Anterior cingulate cortex (tissue), 58 donors: ENCODE measurements at places on chromosomes 1 and 21.

GRCh38 chr1:201088395-201088794 lies 23.8 kb downstream of the CACNA1S start:
- no peak for DNase-seq

DNA sequence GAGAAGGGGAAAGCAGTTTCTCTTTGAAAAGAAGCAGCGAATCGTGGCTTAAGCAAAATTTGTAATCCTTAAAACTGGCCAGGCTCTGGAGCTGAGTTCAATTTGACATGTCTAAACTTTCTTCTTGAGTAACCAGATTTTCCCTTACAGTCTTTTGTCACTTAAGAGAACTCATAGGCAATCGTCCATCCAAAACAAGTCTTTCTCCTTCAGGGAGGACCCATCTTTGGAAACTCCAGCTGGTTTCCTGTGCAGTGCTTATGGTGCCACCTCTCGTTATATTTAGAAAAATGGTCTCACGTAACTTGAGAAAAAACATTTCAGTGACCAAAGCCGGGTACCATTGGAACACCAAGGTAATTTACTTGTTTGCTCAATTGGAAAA lies 1.8 kb upstream of the PTTG1IP start:
- DNase-seq: no peak

DNA sequence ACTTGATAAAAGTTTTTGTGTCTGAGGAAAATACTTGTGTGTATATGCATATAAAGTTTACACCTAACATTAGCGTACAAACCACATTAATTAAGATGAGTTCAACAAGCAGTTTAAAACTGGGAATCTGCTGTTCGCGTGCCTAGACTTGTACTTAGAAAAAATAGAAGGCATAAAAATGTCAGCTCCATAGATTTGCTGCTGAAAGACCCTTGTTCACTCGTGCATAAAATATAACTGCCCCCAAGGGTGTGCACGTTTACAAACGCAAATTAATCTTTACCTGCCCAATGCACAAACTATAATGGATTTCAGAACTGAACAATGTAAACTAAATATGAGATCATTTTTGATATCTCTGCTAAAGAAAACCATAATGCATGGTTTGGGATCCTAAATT lies 392.3 kb upstream of the ADGRL2 start:
- no peak for DNase-seq

GRCh38 chr21:32496568-32496967 lies 84.1 kb downstream of the EVA1C start:
- DNase-seq: no peak

GRCh38 chr1:247268390-247269045 lies 12.6 kb downstream of the VN1R5 start:
- DNase-seq: no peak

GRCh38 chr1:94411237-94411636 lies 7.0 kb upstream of the ABCD3 start:
- DNase-seq: no peak

- DNase-seq: no peak
Measured at GRCh38 chr1:66300972-66301451, 232.9 kb upstream of the SGIP1 start.

DNA sequence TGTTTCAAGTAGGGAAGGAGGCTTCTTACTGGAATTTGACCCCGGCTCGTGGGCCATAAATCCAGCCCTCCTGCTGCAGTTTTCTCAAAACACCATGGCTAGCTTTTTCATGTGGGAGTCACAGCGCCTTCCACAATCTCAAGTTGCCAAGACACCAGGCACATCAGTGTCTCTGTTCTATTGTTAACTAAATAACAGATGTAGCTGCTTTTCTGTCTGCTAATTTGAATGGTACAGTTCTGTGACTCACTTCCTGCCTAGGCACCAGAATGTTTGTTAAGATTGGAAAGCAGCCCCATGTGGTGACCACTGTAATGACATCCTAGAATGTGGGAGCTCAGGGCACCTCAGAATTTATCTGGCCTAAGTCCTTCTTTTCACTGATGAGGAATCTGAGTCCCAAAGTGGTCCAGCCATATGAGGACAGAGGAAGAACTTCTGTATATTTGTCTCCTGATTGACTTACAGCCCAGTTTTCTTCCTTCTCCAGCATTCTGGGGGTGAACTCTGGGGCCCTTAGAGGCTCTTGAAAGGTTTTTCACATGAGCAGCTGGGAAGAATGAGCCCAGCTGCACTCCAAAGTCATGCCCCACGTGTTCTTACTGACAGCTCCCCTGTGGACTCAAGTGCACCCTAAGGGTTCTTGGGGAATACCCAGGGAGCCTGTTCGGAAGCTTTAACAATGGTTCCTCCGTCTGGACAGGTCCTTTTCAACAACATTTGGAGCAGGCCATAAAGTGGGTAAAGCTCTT lies 27.5 kb downstream of the TRIM45 start:
- no peak for DNase-seq

DNA sequence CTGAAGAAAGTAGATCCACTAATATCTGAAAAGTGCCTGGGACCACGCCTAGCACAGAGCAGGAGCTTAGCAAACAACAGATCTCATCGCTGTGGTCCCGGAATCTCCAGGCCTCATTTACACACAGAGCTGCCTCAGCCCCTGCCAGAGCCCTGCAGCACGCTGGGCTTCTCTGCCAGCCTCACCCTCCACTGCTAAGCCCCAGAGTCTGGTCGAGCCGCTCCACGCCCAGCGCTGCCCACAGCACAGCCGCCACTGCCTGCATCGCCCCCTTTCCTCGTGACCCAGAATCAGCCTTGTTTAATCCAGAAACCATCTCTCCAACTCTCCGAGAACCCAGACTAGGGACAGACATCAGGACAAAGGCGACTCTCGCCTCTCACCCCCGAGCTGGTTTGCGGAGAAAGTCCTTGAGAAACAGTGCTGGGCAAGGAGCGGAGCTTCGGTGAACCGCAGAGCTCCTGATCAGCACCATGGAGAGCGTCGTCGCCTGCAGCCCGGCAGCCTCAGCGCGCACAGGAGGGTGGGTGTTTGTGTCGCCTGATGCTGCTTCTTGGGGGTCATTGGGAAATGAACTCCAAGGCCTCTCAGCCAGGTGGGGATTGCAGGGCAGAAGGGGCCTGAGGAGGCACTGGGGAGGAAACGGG lies 145.1 kb downstream of the NPHP4 start:
- DNase-seq: no peak

GRCh38 chr1:34786521-34787325 lies 5.7 kb downstream of the GJB3 start:
- peak; percentile 34 for DNase-seq

DNA sequence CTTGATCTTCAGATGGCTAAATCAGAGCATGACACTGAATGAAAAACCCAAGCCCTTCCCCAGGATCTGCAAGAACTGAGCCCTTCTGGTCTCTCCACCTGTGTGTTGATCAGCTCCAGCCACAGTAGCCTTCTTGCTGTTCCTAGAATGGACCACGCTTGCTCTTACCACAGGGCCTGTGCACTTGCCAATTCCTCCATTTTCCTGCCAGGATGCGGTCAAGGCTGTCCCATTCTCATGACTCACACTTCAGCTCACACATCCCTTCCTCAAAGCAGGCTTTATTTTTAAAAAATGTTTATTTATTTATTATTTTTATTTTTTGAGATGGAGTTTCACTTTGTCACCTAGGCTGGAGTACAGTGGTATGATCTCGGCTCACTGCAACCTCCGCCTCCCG lies 43.6 kb upstream of the GRHL3 start:
- DNase-seq: no peak

DNA sequence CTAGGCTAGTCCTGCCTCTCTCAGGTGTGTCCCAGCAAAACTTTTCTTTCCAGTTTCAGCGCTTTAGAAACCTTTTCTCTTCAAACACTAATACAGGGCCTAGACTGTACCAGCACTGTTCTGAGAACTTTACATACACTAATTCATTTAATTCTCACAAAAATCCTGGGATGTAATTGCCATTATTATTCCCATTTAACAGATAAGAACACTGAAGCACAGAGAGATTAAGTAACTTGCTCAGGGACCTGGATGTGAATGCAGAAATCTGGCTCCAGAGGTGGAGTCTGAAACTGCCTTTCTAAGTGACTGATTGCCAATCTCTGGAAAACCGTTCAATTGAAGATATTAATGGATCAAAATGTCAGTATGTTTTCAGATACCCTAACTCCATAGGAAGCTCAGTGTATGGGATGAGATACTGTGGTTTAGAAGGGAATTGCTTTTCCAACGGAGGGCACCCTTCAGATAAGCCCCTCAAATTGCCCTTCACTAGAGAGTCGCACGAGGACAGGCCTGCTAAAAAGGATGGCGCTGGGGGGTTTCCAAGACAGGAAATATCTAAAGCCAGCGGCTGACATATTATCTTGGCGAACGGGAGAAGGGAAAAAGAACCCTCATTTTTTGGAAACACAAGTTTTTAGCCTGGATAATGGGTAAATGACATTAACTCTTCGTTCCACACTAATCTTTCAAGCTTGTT lies 698 bp upstream of the UCK2 start:
- no peak for DNase-seq

DNA sequence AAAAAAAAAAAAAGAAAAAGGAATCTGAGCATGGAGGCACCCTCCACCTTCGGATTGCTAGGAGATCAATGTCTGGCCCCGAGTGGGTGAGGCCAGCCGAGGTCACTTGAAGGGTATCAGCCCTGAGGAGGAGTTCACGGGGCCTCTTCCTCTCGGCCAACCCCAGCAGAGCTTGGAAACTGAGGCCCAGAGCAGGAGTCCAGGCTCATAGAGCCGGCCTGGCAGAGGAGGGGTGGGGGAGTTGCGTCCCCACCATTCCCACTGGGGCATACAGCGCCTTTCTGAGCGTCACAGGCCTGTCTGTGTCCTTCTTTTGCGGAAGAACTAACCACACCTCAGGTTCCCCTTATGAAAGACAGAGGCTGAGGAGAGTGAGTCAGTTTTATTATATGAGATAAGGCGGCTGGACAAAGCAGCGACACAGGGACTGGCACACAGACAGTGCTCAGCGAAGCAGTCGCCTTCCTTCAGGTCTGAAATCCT lies 17.1 kb upstream of the EPHA2 start:
- DNase-seq: no peak

- DNase-seq: no peak
Measured at GRCh38 chr1:119679223-119679622, 31.2 kb upstream of the ZNF697 start.

DNA sequence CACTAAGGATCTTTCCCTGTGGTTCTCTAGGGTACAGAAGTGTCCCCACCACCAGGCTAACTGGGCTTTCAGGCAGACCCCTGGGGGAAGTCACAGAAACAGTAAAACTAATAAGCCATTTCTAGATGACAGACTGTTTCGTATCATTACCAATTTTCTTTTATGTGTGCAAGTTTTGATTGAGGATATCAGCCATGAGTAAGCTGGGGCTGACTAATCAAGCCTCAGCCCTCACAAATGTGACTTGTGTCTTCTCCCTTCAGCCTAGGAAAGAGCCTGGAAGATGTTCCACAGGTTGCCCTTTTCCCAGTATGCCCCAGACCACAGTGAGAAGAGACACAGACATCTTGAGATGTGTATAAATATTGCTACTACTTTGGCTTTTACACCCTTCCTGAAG lies 10.5 kb downstream of the PTGFRN start:
- no peak for DNase-seq

DNA sequence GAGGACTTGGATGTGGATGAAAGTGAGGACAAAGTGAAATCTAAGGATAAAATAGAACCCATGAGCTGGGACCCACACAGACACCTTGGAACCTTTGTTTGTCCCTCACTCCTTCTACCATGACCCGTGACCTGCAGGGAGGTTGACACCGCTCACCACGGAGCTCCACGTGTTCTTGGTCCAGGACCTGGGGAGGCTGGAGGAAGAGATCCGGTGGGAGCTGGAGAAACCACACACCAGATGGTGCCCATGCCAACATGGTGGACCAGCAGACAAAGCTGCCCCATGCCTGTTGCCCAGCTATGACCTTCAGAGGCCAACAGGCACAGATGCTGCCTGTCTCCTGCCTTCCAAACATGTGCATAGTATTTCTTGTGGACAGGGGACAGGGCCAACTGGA lies 721.9 kb downstream of the PTPRU start:
- no peak for DNase-seq

DNA sequence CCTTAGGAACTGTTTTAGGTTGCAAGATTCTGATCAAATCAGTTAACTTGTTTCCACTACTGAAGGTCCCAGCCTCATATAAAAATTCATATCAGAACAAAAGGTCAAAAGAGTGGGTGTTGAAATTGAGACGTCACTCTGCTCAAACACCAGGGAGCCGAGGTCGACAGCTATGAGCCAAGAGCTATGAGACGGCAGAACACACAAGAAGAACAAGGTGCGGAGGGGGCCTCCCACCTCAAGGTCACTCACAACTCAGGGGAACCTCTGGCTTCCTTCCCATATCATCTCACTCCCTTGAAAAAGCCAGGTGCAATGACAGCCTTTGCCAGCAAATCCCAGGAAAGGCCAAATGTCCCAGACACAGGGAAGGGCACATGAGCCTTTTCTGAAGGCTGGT lies 749 bp downstream of the SEC16B start:
- DNase-seq: no peak

DNA sequence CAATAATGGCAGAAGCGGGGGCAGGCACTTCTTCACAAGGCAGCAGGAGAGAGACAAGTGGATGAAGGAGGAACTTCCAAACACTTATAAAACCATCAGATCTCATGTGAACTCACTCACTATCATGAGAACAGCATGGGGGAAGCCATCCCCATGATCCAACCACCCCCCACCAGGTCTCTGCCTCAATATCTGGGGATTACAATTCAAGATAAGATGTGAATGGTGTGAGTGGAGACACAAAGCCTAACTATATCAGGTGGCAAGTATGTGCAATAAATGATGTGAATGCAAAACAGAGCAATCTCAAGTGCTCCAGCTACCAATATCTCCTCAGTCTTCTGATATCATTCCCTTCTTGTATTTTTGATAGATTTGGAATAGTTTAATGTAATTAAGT lies 12.4 kb downstream of the CFHR2 start:
- no peak for DNase-seq

- DNase-seq: peak; percentile 72
Measured at GRCh38 chr1:6638226-6638625, 13.6 kb downstream of the THAP3 start.

GRCh38 chr1:174296309-174296708 lies 137.0 kb downstream of the RABGAP1L start:
- DNase-seq: no peak

- DNase-seq: no peak
Measured at GRCh38 chr21:34881839-34882371, 167.2 kb downstream of the RUNX1 start.

DNA sequence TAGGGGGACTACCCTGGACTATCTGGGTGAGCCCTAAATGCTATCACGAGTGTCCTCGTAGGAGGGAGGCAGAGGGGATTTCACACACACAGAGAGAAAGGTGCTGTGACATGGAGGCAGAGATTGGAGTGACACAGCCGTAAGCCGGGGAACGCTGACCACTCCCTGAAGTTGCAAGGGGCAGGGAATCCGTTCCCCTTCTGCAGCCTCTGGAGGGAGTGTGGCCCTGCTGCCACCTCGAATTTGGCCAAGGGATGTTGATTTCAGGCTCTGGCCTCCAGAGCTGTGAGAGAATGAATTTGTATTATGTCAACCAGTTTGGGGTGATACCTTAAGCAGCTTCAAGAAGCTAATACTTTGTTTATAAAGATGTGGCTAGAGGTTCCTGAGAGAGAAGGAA lies 137.7 kb downstream of the ACTL8 start:
- no peak for DNase-seq

GRCh38 chr1:227038401-227038800 lies 98.3 kb downstream of the COQ8A start:
- DNase-seq: no peak

- no peak for DNase-seq
Measured at GRCh38 chr1:156959414-156959813, 39.0 kb downstream of the LRRC71 start.
